GF-D8 (cell line): ENCODE measurements at places on chromosomes 12 and 14.

GRCh38 chr14:55638665-55639064 is 58.7 kb downstream of the KTN1 start:
- no peak for DNase-seq

GRCh38 chr12:24127919-24128721 is 178.7 kb upstream of the SOX5 start:
- DNase-seq = no peak

GRCh38 chr14:87615047-87615446 is 377.9 kb downstream of the GALC start:
- DNase-seq = no peak

- DNase-seq = no peak
Observed at GRCh38 chr14:51327376-51327775, 87.3 kb downstream of the TMX1 start.

- DNase-seq = no peak
Observed at GRCh38 chr12:12786351-12786705, 869 bp downstream of the APOLD1 start.

GRCh38 chr12:11758510-11759493 is 109.3 kb downstream of the ETV6 start:
- no peak for DNase-seq

- DNase-seq = no peak
Observed at GRCh38 chr12:119118625-119119024, 60.1 kb upstream of the HSPB8 start.

DNA sequence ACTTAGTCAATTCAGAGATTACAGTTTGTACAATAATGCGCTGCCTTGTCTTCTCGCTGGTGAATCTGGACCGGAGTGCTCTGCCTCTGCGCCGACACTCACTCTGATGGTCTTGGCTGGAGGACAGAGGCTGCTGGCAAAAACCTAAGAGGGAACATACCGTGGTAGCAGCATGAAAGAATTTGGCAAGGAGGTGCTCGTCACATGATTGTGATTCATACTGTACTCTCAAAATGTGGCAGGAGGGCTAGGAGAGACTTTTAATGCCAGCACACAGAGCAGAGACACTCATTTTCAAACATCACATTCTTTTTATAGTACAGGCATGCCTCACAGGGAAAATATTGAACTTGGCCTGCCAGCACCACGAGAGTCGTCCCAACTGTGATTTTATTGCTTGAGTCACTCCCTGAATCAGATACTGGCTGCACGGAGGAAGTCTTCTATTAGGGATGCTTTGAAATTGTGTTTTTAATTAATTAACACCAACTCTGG is 67.8 kb downstream of the HMGA2 start:
- DNase-seq = no peak

GRCh38 chr14:26427097-26427496 is 170.7 kb downstream of the NOVA1 start:
- no peak for DNase-seq

DNA sequence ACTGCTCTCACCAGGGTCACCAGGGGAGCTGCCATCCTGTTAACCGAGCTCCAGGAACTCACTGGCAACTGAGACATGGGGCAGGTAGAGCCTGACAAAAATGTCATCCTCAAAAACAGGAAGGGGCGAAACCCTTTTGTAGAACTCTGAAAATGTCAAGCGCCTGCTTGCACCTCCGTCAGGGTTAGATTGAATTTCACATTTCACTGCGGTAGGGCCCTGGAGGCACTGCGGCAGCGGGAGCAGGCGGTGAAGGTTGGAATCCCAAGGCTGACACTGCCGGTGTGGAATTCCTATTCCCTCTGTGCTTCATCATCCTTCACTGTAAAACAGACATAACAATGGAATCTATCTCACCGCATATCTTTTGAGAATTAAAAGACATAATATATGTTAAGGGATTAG is 142.8 kb upstream of the TMCC3 start:
- DNase-seq = no peak

- no peak for DNase-seq
Observed at GRCh38 chr12:102438047-102438826, 42.1 kb downstream of the IGF1 start.

DNA sequence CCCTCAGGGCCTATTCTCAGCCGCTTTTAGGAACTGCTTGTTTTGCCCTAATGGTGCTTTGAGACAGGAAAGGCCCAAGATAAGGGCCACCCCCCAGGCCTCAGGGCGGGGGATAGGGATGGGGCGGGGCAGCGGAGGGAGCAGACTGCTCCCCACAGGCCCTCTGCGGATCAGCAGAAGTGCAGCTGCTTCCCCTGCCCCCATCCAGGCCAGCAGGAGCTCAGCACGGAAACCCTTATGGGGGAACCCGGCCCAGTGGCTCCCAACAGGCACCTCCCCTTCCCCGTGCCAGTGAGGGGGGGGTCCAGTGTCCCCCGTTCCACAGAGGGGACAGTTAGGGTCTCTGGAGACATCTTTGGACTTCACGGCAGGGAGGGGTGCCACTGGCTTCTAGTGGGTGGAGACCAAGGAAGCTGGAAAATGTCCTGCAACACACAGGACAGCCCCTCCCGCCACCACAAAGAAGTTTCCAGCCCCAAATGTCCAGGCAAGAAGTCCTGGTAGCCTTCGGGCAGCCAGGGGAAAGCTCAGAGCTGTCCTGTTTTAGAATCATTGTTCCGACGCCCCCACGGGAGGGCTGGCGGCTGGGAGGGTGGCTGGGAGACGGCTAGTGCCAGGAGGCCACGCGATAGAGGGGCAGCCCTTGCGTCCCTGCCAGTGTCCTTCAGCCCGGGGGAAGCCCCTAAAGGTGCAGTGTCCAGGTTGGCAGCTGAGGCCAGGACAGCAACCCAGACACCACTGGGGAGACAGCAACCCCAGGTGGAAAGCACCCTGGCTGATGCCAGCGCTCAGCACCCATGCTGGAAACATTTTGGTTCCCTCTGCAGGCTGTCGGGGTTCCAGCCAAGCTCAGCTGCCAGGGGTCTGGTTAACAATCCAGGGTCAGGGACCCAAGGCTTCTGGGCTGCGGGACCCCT is 10.4 kb upstream of the GPR132 start:
- peak; percentile 28 for DNase-seq

DNA sequence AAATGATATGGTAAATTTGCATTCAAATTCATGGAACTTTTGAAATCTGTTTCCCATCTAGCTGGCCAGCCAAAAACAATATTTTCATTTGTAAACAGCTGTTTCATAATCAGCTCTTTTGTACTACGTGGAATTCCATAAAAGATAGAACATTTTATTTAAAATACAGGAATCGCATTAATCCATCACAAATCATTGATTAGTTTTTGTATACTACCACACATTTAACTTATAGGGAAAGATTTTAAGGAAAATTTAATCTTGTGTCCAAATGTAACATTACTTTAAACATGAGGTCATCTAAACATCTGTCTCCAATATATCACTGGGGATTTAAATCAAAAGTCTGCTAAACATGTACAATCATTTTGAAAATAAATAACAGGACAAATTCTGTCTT is 33.5 kb downstream of the SLC25A21 start:
- no peak for DNase-seq

DNA sequence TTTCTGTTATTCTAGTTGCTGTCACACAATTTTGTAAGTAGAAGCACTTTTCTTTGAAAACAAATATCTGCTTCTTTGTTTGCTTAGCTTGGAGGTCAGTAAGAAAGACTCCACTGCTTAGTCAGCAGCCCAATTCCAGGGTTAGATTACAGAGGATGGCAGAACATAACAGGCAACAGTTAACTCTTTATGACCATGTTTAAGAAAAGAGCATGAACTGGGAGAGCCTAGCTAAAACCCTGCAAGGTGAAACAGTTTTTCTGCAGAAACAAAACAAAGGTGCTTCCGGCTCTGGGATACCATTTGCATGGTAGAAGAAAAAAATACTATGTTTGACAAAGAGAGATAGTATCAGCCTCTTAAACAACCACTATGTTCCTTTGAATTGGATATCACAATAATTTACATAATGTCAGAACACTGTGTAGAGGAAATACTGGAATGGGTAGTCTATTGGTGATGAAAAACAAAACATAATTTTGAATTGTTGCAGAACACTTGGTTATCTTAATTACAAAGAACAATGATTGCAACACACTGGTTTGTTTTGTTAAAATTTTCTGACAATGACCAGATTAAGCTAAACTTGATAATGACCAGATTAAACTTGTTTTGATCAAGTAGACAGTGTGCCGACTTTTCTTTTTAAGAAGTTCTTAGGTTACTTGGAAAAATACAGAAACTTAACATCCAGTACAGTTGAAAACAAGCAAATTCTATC is 22.4 kb upstream of the PPM1H start:
- no peak for DNase-seq

GRCh38 chr12:119369907-119370546 is 35.5 kb downstream of the CCDC60 start:
- DNase-seq = no peak

- DNase-seq = peak; percentile 15
Observed at GRCh38 chr12:104372061-104372720, 68.7 kb downstream of the EID3 start.

- no peak for DNase-seq
Observed at GRCh38 chr12:24111616-24112015, 162.1 kb upstream of the SOX5 start.

DNA sequence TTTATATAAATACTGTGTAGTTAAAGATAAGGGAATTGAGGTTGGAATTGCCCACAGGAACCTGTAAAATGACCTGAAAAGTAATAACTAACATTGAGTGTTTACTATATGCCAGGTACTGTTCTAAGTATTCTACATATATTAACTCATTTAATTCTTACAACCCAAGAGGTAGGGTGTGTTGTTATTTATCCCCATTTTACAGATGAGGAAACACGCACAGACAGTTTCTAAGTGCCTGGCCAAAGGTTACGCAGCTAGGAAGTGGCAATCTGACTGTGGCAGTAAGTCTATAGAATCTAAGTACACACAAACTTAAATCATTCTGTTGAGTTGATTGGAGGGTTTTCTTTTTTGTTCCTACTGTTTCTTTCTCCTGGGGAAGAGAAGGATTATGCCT is 1.1 kb upstream of the TSPAN31 start:
- no peak for DNase-seq

- DNase-seq = no peak
Observed at GRCh38 chr12:69008520-69008919, 75.5 kb upstream of the CPM start.

DNA sequence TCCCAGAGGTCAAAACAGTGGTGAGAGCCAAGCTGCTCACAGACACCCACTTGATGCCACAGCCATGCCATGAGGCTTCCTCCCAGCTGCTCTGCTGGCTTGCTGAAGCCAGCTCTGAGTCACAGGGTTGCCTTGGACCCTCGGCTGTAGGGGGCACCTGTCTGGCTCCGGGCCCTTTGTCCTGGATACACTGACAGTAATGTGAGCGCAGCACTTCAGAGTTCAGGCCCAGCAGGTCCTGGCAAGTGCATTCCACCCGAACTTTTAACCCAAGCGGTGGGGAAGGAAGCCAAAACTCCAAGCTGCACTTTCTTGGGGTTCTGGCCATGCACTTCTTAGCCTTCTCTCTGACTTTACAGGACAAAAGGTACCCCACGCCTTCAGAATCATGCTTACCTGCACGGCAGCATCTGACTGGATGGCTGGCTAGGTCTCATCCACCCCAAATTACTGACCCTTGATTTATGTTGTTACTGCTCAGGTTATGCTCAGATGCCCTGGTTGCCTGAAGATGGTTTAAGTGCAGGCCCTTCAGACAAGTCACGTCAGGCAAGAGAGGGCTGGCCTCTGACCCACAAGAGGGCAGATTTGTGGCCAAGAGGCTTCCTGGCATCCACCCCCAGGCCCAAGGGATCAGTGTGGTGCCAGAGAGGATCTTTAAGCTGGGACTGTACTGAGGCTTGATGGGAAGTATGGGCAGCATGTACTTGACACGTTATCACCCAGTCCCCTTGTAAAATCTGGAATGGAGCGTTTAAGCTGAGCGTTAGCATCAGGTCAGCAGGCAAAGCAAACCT is 24.8 kb downstream of the SLC25A29 start:
- DNase-seq = no peak

DNA sequence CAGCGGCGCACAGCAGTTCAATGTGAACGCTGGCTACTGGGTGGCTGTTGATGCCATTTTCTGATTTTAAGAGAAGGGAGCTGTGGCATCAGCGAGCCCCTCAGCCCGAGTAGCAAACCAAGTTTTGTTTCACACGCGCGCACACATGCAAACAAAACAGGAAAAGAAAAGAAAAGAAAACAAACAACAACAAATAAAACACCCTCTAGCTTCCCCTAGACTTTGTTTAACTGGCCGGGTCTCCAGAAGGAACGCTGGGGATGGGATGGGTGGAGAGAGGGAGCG is 540 bp downstream of the PAX9 start:
- no peak for DNase-seq

DNA sequence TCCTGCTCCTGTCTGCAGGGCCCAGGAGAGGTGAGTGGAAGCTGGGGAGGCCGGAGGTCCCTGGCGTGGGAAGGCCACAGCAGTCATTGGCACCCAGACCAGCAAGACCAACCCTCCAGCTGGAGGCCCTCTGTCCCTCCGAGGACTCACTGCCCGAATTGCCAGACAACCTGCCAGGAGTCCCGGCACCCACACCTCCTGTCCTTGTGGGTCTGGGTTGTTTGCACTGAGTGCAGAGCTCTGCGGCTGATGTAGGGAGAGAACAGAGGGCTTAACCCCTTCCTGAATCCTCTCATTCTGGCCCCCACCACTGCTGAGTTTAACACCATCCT is 204.9 kb downstream of the KIF26A start:
- no peak for DNase-seq
